Stimulated activated CD4-positive, alpha-beta T cell treated with anti-CD3 and anti-CD28 coated beads, TNF-alpha, amount 100 ng/mL, for 48 hours (primary cell): ENCODE measurements at places on chromosomes 2 and 18.

GRCh38 chr2:192098814-192099491 lies 95.8 kb downstream of the TMEFF2 start:
- no peak for DNase-seq

DNA sequence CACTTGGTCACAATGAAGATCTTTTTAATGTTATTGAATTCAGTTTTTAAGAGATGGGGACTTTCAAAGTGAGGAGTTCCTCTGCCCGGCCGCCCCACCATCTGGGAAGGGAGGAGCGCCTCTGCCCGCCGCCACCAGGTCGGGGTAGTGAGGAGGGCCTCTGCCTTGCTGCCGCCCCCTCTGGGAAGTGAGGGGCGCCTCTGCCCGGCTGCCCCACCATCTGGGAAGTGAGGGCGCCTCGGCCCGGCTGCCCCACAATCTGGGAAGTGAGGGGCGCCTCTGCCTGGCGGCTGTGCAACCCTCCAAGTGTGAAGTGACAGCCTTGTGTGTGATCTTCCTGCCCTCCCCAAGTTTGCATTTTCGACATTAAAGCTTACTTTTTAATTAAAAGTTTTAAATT lies 899.3 kb downstream of the TRIB2 start:
- no peak for DNase-seq

DNA sequence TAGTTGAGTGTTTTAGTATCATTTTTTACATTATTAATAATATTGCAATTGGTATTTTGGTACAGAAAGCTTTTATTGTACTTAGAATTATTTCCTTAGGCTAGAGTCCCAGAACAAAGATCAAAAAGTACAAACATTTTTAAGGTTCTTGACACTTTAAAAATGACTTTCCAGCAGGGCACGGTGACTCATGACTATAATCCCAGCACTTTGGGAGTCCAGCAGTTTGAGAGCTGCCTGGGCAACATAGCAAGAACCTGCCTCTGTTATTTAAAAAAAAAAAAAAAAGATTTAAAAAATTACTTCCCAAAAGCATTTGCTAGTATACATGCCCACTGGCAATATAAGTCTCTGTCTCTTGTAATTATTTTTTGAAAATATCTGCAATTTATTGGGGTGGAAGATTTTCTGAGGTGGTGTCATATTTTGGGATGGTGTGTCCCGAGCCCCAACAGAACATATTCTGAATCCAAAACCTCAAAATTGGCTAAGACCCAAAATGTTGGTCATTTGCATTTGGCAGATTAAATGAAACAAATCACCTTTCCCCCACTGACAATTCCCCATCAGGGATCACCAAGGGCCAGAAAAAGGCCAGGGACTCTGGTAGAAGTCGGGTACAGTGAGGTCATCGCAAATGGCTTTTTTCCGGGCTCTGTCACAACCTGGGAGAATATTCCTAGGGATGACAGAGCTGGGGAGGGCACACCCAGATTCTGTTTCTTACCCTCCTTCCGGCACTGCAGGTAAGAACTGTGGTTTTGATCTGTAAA lies 42.1 kb downstream of the NIFK start:
- no peak for DNase-seq

GRCh38 chr2:84906900-84907714 lies 1.7 kb downstream of the TMSB10 start:
- no peak for DNase-seq

- no peak for DNase-seq
Measured at GRCh38 chr2:45806563-45807358, 155.3 kb downstream of the PRKCE start.

DNA sequence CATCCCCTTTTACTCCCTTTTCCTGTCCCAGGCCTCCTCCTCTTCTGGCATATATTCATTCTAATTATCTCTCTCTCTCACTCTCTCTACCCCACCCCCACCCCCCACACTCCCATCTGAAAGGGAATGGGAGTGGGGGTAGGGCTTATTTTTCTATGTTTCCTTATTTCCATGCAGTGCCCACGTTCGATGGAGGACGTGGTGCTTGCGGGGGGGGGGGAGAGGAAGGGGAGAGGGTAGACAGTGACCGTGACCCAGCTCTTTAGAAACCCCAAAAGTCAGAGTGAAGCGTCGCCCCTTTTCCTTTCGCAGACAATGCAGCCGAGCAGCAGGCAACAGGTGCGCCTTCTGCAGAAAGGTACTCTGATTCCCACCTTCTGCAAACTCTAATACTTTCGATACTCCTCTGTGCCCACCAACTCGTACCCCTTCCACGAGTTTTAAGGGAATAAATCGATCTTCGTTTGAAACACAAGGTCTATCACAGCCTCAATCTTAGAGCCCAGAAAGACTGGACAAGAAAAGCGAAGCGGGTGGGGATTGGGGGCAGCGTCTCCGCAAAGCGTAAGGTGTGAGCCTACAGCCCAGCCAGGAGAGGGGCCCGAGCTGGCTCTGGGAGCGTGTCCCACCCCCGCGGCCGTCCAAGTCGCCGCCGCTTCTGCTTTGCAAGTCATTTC lies 891 bp upstream of the NR4A2 start:
- DNase-seq, result no peak

DNA sequence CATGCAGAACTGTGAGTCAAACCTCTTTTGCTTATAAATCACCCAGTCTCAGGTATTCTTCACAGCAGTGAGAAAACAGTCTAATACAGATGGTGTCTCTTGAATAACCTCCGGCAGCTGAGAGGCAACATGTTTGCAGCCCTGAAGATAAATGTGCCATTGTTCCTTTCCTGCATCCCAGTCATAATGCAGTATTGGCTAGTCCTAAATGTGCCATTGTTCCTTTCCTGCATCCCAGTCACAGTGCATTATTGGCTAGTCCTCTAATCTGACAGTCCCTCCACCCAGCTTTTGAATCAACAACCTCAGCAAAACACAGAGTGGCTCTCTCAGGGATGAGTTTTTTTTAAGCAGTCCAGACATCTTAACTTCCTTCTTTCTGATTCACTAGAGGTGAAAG lies 550.7 kb downstream of the RIT2 start:
- DNase-seq, result no peak

DNA sequence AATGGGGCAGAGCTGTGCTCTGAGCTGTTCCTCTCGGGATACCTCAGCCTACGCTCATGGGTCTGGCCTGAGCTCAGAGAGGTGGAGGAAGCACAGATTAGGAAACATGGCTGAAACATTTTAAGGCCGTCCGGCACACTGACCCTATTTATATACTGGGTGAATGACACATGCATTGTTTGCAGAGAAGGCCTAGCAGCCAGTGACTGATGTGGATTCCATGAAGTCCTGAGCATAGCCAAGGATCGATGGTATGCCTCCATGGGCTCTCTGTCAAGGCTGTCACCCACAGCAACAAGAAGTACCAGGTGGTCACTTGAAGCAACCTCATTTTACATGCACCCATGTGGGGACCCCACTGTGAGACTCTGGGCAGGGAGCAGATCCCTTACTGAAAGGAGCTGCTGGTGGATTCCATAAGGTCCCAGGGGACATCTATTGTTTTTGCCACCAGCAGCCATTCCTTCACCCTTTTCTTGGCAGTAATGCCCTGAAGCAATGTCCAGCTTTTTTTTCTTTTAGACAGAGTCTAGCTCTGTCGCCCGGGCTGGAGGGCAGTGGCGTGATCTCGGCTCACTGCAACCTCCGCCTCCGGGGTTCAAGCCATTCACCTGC lies 8.4 kb downstream of the PTMA start:
- no peak for DNase-seq

DNA sequence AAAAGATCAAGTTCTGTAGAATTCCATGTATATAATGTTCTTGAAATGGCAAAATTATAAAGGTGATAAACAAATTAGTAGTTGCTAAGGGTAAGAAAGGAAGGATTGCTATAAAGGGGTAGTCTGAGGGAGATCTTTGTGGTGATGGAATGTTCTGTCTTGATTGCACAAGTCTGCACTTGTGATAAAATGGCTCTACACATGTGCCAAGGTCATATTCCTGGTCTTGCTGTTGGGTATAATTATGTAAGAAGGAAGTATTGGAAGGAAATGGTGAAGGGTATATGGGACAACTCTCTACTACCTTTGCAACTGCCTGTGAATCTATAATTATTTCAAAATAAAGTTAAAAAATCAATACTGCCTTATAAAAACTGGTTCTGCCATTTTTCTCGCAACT lies 15.3 kb downstream of the SGPP2 start:
- no peak for DNase-seq

DNA sequence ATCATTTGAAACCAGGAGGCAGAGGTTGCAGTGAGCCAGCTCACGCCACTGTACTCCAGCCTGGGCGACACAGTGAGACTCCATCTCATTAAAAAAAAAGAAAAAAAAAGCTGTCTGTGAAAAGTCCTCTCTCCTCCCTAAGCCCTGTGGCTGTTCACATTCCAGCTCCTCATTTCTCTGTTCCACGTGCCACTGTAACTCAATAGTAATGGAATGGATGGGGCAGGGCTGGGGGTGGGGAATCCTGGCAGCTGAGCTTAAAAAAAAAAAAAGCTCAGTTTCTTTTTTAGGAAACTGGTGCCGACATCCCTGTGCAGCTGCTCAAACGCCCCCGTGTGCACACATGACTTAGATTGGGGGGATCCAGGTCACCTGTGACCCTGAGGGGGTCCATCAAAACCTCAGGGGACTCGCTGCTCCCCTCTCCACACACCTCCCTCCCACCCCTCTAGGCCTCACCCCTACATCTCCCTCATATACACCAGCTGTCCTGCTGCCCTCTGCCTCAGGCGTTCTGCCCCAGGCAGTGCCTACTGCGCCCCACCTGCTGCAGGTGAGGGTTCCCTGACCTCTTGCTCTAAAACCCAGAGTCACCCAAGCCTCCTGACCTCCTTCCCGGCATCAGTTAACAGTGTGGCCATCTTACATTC lies 255.4 kb downstream of the AGAP1 start:
- DNase-seq, result no peak

DNA sequence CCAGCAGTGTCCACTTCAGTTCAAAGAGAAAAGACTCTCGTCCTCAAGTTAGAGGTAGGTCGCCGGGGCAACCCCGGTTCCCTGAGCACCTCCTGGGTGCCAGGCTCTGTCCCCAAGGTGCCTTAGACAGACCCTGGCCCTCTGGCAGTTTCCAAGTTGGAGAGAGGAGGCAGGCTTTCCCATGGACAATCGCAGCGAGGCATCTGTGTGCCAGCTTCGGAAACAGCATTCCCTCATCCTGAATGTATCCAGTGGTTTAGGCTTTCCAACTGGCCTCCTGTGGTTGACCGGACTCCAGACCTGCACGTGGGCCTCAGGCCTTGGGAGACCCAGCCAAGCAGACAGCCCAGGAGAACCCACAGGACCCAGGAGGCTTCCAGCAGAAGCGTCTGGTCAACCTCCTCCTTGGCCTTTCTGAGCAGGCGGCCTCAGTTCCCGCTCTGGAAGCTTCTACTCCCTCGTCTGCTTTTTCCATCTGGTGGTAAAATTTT lies 70.3 kb downstream of the KCNF1 start:
- no peak for DNase-seq

GRCh38 chr2:168816369-168816768 lies 13.9 kb downstream of the NOSTRIN start:
- no peak for DNase-seq

- DNase-seq, result peak; percentile 46
Measured at GRCh38 chr2:233426619-233427342, 72.5 kb downstream of the DGKD start.

GRCh38 chr2:191115391-191115790 lies 35.4 kb downstream of the STAT4 start:
- peak; percentile 44 for DNase-seq

DNA sequence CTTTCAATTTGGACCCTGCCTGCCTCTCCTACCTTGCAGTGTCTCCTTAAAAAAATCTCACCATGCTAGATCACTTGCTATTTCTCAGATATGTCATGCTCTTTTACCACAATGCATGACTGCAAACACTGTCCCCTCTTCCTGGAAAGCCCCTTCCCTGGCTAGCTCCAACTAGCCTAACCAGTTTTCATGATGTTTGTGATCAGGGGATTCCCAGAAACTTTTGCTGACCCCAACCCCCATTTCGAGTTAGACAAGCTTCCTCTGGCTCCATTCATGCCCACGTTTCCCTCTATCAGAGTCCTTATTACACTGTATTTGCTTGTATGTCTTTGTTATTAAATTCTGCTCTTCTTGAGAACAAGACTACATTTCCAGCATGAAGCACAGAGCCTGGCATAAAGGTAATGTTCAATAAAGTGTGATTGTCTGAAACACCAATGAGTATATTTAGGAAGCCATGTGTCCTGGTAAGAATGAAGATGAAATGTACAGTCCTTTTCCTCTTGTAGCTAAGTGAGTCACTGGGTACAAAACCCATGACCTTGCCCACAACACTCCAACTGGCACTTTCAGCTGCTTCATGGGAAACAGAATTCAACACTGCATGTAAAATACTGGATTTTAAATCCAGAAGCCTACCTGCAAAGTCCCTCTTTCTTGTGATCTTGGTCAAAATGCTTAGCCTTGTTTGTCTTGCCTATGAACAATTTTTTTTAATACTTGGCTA lies 62.0 kb upstream of the ATL2 start:
- no peak for DNase-seq

DNA sequence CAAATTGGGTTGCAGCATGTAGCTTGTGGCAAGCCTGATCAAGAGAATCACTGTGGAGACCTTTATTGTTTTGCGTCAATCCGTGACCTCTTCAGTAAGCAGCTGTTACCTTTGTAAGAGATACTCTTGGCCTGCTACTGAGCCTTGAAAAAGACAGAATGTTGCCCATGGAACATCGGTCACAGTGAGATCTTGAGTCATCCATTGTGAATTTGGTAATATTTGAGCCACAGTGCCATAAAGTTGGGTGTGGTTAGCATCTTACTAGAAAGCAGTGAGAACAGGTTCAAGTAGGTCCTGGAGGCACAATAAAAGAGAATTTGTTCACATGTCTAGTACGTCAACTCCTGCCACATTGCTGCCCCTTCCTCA lies 12.7 kb upstream of the EFR3B start:
- DNase-seq, result no peak

DNA sequence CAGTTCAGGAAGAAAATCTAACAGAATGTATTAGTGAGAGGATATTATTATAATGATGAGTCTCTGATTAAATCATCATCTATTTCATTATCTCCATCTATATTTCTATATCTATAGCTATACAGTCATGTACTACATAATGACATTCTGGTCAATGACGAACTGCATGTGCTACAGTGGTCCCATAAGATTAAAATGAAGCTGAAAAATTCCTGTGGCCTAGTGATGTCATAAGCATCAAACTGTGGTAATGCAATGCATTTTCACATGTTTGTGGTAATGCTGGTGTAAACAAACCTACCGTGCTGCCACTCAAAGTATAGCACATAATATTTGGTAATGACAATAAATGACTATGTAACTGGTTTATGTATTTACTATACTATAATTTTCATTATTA lies 1127.9 kb upstream of the CHAC2 start:
- no peak for DNase-seq

- no peak for DNase-seq
Measured at GRCh38 chr2:238009563-238009962, 42.7 kb downstream of the UBE2F start.

DNA sequence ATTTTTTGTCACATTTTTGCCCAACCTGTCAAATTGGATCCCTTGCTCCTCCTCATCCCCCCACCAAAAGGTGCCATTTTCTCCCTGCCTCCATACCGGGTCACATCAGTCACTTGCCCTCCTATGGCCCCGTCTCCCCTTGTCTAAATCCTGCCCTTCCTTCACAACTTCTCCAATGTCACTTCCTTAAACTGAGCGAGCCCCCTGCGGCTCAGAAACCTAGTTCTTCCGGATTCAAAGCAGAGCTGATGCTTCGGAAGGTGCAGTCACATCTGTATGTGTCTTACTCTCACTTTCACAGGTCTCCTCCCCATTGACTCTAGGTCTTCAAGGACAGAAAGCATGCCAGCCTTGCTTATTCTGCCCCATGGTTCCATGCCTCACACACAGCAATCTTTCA lies 22.1 kb downstream of the TNP1 start:
- no peak for DNase-seq

GRCh38 chr18:9095297-9096006 lies 7.0 kb upstream of the NDUFV2 start:
- DNase-seq, result peak; percentile 63

- no peak for DNase-seq
Measured at GRCh38 chr2:215888680-215889079, 124.7 kb downstream of the MREG start.
